ENCODE measurements at places on chromosomes 2 and 18. TPM values are rescaled to one million over a fixed set of nuclear protein-coding genes. Genes with fewer than 3 reads are reported as not detected.

DNA sequence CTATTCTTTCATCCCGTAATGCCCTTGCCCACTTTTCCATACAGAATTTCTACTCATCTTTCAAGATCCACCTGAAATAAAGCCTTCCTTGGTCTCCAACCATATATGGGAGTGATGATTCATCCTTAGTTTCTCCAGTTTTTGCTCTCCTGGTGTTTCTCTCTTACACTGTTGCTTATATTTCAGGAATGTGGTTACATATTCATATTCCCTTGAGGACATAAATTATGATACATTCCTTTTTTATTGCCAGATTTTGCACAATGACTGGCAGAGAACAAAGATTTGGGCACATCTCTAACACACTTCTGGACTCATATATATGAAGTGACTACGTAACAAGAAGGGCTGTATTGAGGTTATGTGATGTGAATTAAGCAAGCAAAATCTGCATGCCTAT is 1573.4 kb upstream of the NXPH2 start:
- DNase-seq: no peak

- peak; percentile 65 for DNase-seq
Observed at GRCh38 chr2:146939991-146940685, 904.7 kb upstream of the ACVR2A start.

The VIL1 gene
- total RNA-seq: not detected

DNA sequence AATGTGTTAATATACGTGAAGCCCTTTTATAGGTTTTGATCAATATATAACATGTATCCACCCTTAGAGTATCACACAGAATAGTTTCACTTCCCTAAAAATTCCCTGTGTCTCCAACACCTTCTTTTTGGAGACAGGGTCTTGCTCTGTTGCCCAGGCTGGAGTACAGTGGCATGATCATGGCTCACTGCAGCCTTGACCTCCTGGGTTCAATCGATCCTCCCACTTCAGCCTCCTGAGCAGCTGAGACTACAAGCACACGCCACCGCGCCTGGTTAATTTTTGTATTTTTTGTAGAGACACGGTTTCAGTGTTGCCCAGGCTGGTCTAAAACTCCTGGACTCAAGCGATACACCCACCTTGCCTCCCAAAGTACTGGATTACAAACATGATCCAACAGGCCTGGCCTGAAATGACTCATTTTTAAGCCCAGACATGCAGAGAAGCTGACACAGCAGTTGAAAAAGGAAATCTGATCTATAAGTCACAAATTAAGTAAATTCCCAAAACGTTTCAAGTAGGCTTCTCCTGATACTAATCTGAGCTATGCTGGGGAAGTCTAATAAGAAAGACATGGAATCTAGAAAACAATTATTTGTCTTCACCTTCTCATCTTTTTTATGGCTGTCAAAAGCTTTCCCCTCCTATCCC is 2.9 kb downstream of the DUSP11 start:
- DNase-seq: peak; percentile 5

- no peak for DNase-seq
Observed at GRCh38 chr2:53220969-53221368, 546.6 kb upstream of the CHAC2 start.

DNA sequence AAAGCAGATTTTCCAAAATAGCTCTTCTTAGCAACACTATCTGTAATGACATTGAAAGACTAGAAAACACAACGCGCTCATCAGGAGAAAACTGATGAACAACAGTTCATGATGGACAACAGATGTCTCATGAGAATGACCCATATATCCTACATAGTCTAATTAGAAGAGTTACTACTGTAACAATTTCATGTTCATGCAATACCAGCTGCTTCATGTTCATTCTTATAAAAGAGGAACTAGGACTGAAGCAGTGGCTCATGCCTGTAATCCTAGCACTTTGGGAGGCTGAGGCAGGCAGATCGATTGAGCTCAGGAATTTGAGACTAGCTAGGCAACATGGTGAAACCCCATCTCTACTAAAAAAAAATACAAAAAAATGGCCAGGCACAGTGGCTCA is 22.7 kb downstream of the TRAPPC8 start:
- no peak for DNase-seq

DNA sequence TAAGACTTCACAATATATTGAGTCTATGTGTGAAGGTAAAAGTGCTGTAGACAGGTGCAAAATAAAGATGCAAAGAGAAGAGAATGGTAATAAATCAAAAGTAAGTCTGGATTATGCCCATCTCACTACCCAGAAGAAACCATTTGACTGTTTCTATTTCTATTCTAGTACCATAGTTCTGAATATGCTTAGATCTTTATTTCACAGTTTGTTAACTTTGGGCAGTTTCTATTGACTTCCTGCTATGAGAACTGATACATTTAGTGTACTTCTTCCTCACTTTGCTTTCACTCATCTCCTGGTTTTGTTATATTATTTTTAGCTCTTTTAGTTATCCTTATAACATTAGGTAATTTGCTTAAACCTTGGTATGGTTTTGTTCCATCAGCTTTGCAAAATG is 94.9 kb downstream of the HS1BP3 start:
- DNase-seq: no peak

DNA sequence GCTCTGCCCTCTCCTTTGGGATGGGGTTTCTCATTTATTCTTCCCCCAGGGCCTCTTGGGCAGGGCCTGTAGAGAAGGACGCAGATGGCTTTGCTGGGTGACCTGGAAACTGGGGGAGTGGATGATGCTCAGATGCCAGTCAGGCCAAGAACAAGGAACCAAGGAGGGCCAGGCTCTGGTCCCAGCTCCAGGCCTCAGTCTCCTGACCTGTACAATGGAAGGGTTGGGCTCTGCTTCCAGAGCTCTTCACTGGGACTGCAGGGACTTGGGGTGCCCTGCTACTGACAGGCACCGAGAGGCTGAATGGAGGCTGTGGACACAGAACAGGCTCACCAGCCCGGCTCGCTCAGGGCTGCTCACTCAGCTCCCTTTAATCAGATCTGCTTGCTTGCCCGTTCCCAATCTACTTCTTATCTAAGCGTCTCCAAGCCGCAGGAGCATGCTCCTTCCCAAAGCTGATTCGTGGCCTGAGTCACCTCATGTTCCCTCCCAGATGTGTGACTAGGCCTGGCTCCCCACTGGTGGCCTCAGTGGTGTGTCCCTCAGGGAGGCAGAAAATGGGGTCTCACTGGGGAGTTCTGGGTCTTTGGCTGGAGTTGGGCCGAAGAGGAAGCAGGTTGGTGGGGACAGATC is 82.6 kb upstream of the ODC1 start:
- no peak for DNase-seq

GRCh38 chr2:95374029-95374428 is 28.5 kb upstream of the FAHD2A start:
- peak; percentile 18 for DNase-seq

DNA sequence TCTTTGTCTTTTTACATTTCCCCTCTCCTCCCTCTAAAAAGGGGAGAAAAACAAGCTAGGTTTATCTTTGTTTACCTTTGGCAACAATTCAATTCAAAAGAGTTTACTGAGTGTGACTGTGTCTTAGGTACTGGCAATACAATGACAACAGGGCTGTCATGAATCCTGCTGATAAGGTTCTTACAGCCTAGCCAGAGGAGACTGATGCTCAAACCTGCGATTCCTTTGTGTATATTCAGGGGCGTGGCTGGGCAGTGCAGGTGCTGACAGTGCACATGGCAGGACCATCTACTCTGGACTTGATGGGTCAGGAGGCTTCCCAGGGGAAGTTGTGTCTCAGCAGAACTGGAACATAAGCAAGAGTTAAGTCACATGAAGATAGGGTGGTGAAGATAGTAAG is 23.2 kb upstream of the TTN start:
- DNase-seq: no peak

DNA sequence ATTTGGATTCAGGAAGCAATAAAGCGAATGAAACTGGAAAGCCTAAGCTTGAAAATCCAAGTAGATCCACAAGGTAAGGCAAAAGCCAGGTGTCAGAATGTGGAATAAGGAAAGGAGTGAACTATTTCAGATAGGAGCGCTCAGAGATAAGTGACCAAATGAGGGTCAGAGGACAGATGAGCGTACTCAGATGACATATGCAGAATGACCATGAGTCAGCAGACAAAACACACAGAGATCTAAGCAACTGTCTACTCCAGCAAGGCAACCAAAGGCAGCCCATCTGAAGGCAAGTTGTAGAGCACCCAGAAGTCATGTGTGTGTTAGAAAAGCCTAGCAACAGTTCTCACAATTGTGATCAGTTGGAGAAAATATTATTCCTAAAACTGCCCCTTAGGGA is 548.4 kb upstream of the FSHR start:
- DNase-seq: no peak

GRCh38 chr2:86301009-86301408 is 36.4 kb downstream of the REEP1 start:
- peak; percentile 50 for DNase-seq

- DNase-seq: peak; percentile 44
Observed at GRCh38 chr18:35076135-35076924, 35.1 kb downstream of the MAPRE2 start.

GRCh38 chr2:17232776-17233556 is 285.3 kb downstream of the RAD51AP2 start:
- DNase-seq: no peak

DNA sequence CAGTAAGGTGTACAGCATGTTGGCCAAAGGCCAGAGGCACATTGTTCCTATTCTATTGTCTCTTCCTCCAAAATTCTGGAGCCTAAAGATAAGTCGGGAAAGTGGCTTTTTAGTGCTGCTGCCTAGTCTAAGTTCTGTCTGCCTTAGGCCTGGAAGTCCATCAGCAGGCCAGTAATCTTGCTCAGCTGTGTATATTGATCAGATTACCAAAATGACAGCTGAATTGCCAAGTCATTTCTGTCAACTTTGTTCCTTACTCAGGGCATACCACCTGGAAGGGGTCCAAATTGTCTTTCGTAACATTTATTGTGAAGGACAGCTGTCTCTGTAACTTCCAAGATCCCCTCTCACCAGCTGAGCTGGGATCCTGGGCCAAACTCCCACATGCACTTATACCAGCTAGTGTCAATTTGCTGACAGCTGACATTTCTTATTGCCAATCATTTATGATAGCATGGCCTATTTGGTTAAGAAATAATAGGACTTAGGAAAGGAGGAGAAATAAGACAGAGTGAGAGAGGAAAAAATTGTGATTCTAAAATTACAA is 116.8 kb upstream of the FSHR start:
- DNase-seq: peak; percentile 95

GRCh38 chr2:71505086-71505769 is 51.9 kb downstream of the DYSF start:
- peak; percentile 77 for DNase-seq

The STARD6 gene
- total RNA-seq: not detected

DNA sequence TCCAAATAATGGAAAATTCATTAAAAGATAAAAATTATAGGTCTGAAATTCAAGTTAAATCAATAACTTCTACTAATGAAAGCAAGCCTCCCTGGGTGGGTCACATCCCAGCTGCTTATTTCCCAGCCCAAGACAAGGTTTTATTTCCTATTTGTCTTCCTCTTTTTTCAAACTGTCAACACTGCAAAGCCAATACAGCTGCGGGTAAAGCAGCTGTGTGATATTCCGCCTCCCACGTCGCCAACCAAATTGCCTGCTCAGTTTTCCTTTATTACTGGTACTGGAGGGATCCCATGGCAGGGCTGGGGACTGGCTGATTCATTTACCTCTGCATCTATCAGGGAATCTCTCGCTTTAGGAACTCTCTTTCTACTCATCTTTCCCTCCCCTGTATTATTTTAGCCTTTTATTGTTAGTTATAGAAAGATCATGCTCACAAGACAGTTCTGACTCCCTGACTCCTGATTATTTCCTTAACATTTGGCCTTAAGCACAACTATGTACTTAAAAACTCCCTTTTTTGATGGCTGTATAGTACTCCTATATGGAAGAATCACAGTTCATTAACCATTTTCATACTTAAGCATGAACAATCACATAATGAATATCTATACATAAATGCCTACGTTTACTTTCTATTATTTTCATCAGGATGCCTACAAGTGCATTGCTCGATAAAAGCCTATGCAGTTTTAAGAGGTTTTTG is 253.1 kb downstream of the CDCA7 start:
- peak; percentile 73 for DNase-seq

DNA sequence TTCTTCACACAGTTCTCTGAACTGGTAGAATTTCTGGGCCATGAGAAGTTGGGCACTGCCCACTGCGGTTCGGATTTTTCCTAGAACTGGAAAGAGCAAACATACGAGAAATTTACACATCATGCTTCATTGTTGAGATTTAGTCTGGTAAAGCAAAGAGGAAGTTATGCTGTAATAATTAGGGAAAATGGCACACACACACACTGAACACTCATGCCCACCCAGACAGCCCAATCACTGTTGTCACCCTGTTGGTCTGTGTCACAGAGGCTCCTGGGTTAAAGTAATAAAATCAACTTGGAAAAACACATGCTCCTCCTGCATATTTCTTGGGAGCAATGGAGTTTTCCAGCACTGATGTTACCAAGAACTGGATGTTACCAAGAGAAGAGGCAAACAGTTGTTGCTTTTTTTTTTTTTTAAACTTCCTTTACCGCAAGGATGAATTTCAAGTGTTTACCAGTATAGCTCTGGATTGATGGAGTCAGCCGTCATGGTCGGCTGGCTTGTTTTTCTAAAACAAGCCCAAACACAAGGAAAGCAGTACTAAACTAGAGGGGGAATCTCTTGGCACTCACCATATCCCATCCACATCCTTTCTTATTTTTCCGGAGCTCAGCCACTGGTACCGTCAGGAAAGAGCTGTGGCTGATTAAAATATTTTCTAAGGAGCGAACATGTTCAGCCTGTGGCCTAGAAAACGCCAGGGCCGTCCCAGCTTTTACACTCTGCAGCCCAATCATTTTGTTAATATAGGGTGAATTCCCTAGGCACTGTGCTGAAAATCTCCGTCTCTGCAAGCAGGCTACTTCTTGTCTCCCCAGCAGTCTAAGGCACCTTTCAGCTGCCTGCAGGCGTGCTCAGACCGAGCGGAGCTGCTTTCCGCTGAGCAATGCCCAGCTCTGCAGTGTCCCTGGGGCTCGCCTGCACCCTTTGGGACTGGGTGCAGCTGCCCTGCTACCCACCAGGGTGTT is 58.9 kb downstream of the TGIF1 start:
- peak; percentile 75 for DNase-seq

DNA sequence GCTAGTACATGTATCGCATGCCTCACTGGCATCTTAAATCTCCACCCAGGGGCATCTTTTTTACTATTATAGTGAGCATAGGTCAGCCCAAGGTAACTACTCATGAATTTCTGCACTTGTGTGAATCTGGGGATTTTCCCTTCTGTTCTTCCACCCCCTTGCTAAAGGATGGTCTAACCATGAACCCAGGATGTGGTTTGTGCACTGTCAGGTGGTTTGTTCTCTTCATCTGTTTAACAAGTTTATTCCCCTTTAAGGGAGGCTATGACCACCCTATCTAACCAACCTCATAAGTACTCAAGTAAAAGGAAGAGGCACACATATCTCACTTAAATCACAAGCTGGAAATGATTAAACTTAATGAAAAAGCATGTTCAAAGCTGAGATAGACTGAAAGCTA is 243.0 kb downstream of the RPRM start:
- no peak for DNase-seq

- DNase-seq: no peak
Observed at GRCh38 chr18:6810191-6810590, 80.7 kb downstream of the ARHGAP28 start.
